HS-27A (cell line): ENCODE measurements at places on chromosomes 4 and X.

GRCh38 chrX:11764602-11765067, 6.6 kb downstream of the MSL3 start:
- DNase-seq = no peak

- DNase-seq = peak; percentile 24
Measured at GRCh38 chr4:135418353-135418752, 1216.8 kb upstream of the PABPC4L start.

GRCh38 chr4:11543706-11544105, 115.0 kb upstream of the HS3ST1 start:
- DNase-seq = no peak

- no peak for DNase-seq
Measured at GRCh38 chr4:180407275-180407885, 1835.8 kb upstream of the TENM3 start.

DNA sequence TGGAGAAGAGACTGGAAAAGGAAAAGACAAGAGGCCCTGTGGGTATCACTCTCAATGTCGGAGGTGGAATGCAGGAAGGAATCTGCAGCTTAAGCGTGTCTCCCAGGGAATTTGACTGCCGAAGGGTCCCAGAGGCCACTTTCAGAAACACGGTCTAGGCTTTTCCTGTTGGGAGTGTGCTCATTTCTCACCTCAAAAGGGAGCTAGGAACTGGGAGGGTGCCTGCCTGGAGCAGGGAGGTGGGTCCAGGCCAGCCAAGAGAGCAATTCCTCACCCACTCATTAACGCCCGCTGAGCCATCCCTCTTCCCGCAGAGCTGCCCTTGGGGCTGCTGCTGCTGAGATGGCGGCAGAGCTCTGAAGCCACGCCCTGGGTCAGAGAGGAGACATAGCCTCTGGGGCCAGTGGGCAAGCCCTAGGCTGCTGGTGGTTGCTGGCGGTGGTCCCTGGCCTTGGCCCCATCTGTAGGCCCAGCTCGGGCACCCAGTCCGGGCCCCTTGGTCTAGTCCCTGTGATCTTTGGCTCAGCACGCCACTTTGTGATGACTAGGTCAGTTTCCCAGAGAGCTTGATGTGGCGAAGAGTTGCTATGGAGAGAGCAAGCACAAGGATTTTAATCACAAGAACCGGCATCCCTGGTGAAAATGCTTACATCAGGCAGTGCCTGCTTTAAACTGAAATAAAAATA, 4.1 kb downstream of the ZNF185 start:
- no peak for DNase-seq

GRCh38 chr4:187606581-187606980, 389.0 kb upstream of the ZFP42 start:
- no peak for DNase-seq
